Astrocyte of the cerebellum (primary cell): ENCODE measurements at places on chromosomes 13 and 19.

GRCh38 chr19:47274891-47275761 is 441 bp downstream of the INAFM1 start:
- DNase-seq: no peak

DNA sequence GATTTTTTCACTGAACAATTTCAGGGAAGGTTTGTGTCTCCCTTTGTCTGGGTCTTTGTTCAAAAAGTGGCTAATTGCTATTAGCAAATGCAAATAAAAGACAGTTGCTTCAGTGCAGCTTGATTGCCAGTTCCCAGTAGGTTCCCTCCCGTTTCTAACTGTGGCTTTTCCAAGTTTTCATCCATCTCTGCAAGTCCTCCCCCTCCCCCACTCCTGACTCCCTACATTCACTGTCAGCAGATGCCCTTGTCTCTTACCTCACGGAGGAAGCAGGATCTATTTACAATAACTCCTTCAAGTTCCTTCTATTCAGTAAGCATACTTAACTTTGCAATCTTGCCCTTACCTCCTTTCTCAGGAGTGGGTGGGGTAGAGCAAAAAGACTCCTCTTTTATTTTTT is 55.4 kb upstream of the SCEL start:
- no peak for DNase-seq

- peak; percentile 3 for DNase-seq
Observed at GRCh38 chr19:46537136-46538097, 41.8 kb upstream of the PNMA8B start.

DNA sequence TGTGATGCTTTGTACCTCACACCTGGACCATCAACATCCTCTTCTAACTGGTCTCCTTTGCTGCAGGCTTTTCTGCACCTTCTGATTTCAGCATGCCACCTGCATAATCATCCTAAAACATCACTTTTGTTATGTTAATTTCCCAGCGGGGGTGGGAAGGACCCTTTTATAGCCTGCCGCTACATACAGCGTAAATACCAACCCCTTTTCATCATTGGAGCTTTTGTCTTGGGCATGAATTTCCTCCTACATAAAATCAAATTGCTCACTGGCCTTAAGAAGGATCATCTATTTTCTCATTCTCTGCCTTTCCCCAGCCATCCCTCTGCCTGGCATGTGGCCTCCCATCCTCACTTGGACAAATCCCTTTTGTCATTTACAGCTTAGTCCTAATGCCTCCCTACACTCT is 124.7 kb downstream of the RBM26 start:
- DNase-seq: no peak

DNA sequence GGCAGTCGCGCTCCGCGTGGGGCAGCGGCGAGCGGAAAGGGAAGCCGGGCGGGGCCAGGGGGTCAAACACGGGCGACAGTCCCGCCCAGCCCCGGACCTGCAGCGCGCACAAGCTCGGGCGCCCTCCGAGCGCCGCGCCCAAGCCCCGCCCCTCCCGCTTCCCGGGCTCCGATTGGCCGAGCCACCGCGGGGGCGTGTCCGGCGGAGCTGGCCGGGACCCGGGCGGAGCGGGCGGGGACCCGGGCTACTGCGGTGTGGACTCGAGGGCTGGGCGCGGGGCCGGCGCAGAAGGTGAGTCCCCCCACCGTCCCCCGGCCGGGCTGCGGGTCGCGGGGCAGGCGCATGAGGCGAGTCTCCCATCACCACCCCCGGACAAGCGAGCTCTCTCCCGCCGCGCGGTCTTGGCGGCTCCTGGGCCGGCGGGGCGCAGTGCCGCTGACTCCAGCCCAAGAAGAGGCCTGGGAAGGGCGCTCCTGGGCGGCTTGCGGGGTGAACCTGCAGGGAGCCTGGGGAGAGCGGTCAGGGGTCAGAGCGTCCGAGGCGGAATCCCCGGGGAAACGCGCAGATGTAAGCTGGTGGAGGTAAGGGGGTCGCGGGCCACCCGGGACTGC is at the start of gene PLEKHF1:
Gene PLEKHF1 (plus strand): TSS at position 247 of the 611 bp plus-strand sequence. CDS start 8,379 bp downstream, outside the sequence.
- DNase-seq: no peak
